ENCODE measurements at places on chromosomes 13 and 19.

- no peak for DNase-seq
Observed at GRCh38 chr13:102517959-102518358, 78.8 kb upstream of the TPP2 start.

DNA sequence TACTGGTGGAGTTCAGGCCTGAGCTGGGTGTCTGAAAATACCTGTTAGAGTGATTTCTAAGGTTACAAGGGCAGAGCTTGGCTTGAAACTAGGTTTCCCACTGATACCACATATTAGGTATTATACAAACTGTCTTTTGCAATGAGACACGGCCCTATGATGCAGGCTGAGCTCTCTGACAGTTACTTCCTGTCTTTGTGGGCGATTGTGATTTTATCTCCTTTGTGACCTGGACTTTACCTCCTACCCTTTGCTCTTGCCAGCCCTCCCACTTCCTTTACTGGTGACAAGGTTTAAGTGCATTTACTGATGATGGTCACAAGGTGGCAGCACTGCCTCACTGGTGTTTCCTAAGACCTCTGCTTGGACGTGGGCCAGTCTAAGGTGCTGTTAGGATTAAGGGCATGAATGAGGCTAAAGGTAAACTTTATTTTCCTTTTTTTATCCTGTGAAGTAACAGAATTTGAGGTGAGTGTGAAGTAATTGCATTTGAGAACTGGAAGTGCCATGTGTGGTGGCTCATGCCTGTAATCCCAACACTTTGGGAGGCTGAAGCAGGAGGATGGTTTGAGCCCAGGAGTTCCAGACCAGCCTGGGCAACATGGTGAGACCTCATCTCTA, 7.7 kb upstream of the CXCL17 start:
- peak; percentile 84 for DNase-seq

GRCh38 chr19:13794398-13794756, 866 bp upstream of the ZSWIM4 start:
- DNase-seq = peak; percentile 64

GRCh38 chr13:60583196-60583888, 186.3 kb downstream of the TDRD3 start:
- DNase-seq = no peak

DNA sequence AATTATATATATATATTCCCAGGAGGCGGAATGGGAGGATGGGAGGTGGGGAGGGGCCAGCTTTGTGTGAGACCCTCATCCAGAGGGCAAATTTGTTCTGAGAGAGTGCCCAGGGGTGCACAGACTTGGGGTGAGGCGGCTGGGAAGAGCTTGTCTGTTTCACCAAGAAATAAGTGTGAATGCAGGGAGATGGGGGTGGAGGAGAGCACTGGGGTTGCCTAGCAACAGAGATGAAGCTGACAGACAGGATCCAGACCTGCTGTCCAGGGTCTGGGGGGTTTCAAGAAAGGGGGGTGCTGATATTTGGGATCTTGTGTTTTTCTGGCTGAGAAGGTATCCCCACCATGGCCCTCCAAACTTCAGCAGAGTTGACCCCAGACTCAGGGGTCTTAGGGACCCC, 18.6 kb upstream of the TNFAIP8L1 start:
- no peak for DNase-seq

DNA sequence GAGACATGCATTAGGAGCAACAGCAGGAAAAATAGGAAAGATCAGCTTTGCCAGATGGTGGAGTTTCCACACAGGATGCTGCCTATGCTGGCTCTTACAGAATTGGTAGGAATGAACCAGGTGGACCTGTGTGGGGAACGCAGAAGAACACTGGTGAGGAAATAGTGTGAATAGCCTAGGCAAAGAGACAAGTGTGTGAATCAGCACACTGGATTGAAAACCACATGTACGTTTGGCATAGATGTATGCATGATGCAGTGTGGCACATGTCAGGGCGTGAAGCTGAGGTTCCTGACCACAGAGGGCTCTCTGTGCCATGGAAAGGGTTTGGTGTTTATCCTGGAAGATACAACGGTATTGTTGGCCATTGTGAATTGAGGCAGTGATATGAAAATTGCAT, 156.5 kb upstream of the SLC10A2 start:
- DNase-seq = no peak

- DNase-seq = no peak
Observed at GRCh38 chr19:38931521-38931793, 713 bp downstream of the MRPS12 start.

DNA sequence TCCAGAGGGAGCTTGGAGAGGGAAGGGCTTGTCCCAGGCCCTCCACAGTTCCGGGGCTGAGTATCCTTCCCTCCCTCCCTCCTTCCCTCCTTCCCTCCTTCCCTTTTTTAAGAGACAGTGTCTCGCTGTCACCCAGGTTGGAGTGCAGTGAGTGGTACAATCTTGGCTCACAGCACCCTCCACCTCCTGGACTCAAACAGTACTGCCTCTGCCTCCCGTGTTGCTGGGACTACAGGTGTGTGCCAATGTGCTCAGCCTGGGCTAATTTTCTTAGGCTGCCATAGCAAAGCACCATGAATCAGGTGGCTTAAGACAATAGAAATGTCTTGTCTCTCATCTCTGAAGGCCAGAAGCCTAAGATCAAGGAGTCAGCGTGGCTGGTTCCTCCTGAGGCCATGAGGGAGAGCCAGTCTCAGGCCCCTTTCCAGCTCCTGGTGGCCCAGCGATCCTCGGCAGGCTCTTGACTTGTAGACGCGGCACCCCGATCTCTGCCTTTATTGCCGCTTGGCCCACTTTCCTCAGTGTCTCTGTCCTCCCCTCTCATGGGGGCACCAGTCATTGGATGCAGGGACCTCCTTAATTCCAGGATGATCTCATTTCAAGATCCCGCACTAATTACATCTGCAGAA, 47.5 kb downstream of the CRTC1 start:
- no peak for DNase-seq

- no peak for DNase-seq
Observed at GRCh38 chr19:33150852-33151518, 19.1 kb downstream of the WDR88 start.

DNA sequence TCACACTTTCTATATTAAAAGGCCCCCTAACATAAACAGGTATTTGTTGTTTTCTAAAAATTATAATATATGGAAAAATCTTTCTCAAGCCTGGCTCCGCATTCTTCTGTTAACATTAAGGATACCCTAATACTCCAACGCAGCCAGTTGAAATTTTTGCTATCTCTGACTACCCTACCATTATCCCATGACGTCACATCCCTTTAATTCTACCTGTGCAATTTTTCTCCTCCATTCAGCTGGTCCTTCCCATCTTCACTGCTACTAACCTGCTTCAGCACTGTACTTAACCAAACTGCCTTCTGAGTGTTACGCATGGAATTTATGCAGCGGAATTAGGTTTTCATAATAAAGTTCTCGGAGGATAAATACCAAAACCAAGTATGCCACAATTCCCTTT, 1.0 kb downstream of the MRPS31 start:
- no peak for DNase-seq

- no peak for DNase-seq
Observed at GRCh38 chr13:51231456-51231855, 9.3 kb downstream of the FAM124A start.

GRCh38 chr19:53424968-53425597, 6.7 kb upstream of the ZNF761 start:
- peak; percentile 84 for DNase-seq

DNA sequence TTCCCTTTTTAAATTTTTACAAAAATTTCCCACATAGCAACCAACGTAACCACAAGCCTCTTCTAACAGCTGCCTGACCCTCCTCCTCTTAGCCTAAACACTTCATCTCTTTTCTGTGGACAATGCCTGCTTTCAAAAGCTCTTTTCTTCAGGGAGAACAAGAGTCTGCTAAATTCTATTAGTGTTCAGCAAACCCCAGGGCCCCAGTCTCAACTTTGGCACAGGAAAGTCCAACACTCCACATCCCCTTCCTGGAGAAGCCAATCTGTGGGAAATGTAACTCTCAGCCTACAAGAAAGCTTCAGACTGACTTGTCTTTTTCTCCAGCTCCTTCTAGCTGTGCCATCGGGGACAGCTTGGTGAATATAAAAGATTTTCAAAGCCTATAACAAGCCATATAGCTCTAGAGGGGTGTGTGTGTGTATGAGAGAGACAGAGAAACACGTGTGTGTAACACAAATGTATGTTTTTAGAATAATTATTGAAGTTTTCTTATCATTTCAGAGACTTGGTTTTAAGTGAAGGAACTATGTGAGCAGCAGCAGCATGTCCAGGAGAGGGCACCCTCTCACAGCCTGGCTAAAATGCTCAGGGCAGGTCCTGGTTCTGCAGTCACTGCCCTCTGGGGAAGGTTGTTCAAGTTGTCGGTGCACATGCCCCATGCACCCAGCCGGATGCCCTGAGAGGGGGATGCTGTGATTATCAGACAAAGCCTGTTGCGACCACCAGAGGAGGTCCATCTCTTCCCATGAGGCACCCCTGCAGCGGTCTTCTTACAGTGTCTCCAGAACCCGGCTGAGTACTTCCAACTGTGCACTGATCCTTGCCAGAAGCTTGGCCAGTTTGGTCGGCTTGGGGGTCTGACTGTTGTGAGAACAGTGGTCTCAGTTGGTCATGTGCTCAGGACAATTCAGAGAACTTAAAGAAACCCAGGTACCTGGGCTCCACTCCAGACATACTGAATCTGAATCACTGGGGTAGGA, 34.4 kb downstream of the CCDC70 start:
- peak; percentile 69 for DNase-seq

DNA sequence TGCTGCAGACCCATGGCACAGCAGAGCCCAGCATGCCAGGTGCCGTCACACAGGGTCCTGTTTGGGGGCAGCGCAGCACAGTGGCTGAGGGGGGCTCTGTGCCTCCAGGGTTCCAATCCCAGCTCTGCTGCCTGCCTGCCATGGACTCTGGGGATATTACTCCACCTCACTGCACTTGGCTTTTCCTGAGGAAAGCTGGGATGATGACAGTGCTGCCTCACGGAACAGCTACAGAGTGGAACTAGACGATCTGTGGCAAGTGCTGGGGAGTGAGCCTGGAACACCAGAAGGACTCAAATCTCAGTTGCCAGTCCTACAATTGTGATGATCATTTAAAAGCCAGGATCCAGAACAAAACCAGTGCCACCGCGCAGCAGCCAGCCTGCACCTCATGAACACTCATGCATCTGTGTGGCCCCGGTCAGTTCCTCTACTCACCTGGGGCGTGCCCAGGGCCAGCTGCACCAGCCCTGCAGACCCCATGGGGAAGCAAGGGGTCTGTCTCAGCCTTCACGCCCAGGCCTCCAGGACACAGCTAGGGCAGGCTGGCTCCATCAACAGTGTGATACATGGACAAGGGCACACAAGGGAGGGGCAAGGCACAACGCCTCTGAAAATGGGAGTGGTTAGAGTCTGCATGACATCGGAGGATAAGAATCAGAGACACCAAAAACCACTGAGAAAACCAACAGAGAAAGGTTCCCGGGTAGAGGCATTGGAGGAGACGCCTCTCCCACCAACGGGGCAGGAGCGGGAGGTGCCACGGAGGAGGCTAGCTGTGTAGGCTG, 55.2 kb downstream of the ATP7B start:
- DNase-seq = no peak

- no peak for DNase-seq
Observed at GRCh38 chr19:42290523-42291434, 11.2 kb upstream of the PRR19 start.

DNA sequence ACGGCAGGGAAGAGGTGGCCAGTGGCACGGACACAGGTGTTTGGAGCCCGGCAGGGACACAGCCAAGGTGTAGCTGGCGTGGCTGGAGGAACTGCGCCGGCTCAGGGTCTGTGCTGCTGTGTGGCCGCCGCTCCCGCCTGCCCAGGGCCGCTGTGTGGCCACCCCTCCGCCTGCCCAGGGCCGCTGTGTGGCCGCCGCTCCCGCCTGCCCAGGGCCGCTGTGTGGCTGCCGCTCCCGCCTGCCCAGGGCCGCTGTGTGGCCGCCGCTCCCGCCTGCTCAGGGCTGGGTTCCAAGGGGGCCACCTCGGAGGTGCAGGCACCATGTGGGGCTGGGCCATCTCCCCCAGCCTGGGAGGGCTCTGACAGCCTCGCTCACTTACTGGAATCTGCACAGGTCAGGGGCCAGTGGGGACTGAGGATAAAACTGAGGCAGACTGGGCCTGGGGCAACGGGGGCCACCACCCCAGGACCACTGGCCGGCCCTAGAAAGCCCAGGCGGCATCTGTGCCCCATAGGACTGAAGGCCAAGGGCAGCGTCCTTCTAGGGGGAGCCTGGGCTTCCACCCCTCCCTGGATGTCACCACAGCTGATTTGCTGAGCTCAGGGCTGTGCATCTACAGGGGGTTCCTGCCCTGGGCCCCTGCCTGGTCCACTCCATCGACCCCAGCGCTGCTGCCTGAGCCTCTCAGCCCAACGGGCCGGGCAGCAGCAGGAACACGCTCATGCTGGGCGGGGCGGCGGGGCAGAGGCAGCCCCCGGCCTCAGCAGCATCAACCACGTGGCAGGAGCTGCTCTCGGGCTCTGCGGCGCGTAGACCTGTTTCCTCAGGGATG, 21.5 kb downstream of the C13orf46 start:
- no peak for DNase-seq

DNA sequence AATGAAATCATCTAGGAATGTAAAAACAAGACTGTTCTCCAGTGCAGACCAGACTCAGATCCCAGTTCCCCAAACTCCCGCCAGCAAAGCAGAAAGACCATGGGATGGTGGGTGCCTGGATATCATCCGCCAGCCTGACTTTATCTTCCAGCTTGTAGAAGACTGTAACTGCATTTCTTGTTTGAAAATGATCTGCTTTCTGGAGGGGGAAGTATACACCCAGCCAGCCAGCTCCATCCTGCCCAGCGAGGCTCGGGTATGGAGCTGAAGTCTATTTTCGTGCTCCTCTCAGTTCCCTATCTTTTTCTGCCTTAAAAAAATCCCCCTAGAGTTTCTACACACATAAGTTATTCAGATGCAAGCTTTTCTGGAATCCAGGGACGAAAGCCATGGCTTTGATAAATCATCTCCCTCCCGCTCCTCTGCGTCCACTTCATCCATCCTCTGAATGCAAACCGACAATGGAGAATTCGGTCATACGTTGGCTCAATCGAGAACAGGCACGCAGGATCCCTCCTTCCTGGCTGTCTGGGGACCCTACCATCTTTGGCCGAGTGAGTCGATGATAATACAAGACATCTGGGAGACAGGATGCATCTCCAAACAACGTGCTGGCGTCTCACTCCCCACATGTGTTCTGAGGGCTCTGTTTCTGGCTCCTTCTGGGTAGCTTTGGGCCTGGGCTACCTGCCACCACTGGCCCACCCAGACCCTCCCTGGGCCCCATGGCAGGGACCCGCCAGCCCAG, 31.2 kb downstream of the CEBPG start:
- peak; percentile 42 for DNase-seq

All from suppressor macrophage (primary cell).